CD4-positive, alpha-beta T cell treated with Interleukin-6 for 4 hours (primary cell): ENCODE measurements at places on chromosomes 12 and 14.

GRCh38 chr12:23115984-23116383 is 491.0 kb downstream of the ETNK1 start:
- no peak for DNase-seq

- no peak for DNase-seq
Measured at GRCh38 chr14:100263141-100263540, 24.2 kb downstream of the YY1 start.

DNA sequence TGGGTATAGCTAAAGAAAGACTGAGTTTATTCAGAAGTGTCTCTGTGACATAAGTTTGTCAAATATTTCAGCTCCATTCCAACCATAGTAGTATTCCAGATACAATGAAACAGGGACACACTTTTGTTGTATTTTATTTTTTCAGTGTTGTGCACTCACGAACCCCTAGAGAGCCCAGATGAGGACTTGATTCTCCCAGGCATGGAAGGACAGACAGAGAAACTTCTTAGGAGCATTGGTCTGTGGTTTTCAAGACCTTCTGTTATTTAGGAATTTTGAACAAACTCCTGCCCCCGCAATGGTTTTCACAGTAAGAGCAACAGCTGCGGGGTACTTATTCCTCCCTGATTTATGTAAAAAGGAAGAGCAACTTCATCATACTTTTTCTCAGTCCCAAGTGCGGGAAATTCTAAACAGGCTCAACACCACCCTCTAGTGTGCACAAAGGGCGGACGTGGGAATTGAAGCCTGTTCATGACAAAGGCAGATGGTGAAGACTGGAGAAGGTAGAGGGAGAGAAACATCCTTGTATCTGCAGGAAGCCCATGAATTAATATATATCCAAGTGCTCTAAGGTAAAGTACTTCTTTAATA is 147.6 kb downstream of the PAH start:
- no peak for DNase-seq

GRCh38 chr14:99726538-99727095 is 42.5 kb downstream of the CYP46A1 start:
- no peak for DNase-seq

DNA sequence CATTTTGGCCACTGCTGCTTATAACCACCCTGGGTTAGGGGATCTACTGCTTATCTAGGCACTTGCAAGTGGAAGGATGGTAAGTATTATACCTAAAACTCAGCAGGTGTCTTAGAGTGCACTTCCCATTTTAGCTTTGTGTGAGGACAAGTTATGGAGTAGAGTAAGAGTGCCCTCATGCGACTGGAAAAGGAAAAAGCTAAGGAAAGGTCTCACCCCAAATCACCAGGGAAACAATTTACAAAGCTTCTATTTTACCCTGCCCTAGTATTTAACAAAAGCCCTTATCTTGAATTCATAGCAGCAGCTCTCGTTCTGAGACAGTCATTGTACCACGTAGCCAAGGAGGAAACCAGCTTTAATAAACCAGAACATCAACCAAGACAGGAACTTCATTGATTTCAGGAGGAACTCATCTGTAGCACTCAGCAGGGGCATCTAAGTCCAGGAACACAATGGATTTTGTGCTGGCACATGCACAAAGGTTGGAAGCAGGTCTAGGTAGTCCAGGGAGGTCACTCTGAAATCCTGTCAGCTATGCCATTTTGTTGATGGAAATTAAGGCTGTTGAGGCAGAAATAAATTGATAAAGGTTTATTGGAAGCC is 2.9 kb downstream of the RDH12 start:
- peak; percentile 45 for DNase-seq

- no peak for DNase-seq
Measured at GRCh38 chr14:101103321-101103901, 199.9 kb upstream of the RTL1 start.

DNA sequence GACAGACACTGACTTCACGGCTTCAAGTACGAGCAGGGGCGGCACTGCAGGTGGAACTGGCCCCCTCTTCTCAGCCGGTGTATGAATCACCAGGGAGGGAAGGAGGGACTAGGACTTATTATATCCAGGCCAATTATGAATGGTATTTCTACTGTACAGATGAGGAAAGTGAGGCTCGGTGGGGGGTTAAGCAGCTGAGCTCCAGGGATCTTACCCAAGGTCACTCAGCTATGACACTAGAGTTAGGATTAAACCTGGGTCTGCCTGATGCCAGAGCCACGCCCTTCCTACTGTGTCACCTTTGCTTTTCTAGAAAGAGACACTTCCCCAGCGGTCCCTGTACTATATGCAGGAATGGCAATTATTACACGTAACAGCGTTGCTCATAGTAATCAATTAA is 42.2 kb upstream of the NRXN3 start:
- no peak for DNase-seq

DNA sequence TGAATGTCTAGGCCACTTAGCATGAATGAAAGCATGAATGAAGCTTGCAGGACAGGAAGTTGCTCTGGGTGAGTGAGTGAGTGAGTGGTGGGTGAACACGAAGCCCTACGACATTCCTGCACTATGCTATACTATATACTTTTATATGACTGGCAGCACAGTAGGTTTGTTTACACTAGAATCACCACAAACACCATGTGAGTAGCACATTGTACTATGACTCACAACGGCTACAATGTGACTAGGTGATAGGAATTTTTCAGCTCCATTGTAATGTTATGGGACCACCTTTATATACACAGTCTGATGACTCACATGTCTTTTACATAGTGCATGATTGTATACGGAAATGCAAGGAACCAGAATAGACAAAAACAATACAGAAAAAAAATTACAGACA is 1480.2 kb downstream of the AACS start:
- DNase-seq, result no peak

GRCh38 chr12:99068993-99069747 is 424.1 kb downstream of the APAF1 start:
- DNase-seq, result no peak

DNA sequence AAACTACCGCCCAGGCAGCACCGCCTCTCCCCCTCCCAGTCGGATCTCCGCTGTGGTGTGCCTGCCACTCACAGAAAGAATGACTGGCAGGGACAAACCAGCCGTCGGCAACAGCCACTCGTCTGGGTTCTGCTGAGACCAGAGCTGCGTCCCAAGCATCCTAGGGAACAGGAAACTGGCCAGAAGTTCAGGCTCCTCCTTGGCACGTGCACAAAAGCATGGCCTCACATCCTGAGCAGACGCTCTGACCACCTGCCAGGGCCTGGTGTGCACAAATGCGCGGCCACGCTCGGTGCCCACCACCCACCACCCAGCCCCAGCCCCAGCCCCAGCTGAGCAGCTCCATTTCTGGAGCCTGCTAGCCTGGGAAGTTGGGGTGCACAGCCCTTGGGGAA is 214.8 kb downstream of the DPF3 start:
- DNase-seq, result no peak

GRCh38 chr12:63292471-63293221 is 141.6 kb upstream of the AVPR1A start:
- no peak for DNase-seq
